ENCODE measurements at places on chromosomes 5 and 9. TPM values are rescaled to one million over a fixed set of nuclear protein-coding genes. Genes with fewer than 3 reads are reported as not detected.
A peak's percentile ranks its signal among the peaks of the same experiment; 100 is the strongest.

- DNase-seq: no peak
Observed at GRCh38 chr9:89495824-89496560, 1.9 kb downstream of the SEMA4D start.

DNA sequence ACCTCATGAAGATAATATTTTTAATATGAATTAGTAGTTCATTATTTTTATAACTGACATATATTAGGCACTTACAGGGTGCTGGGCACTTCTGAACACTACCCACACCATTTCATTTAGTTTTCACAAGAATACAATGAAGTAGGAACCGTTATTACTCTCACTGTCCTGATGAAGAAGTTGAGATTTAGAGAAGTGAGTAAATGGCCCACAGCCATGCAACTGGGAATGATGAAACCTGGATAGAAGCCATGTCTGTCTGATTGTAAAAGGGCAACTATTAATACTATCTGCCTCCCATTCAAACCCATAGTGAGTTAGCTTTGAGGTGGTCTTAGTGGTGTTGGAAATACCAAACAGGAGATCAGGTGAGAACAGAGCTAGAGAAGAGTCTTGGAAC, 29.6 kb upstream of the OTULINL start:
- no peak for DNase-seq

- peak; percentile 74 for DNase-seq
Observed at GRCh38 chr9:120187758-120188157, 392.2 kb downstream of the CDK5RAP2 start.

GRCh38 chr5:158406884-158407823, 548.2 kb upstream of the CLINT1 start:
- no peak for DNase-seq

Gene FSD1L
- 4.3 TPM for total RNA-seq

Gene CAMK2A
- 16.0 TPM for total RNA-seq

Gene SLC45A2
- total RNA-seq: 0.32 TPM

Data from right cardiac atrium (tissue), 5 donors.